Kidney epithelial cell (primary cell): ENCODE measurements at places on chromosomes 7 and 10. TPM values are rescaled to one million over a fixed set of nuclear protein-coding genes. Genes with fewer than 3 reads are reported as not detected.
A peak's percentile ranks its signal among the peaks of the same experiment; 100 is the strongest.

GRCh38 chr10:52077814-52078213, 236.3 kb upstream of the DKK1 start:
- no peak for DNase-seq

DNA sequence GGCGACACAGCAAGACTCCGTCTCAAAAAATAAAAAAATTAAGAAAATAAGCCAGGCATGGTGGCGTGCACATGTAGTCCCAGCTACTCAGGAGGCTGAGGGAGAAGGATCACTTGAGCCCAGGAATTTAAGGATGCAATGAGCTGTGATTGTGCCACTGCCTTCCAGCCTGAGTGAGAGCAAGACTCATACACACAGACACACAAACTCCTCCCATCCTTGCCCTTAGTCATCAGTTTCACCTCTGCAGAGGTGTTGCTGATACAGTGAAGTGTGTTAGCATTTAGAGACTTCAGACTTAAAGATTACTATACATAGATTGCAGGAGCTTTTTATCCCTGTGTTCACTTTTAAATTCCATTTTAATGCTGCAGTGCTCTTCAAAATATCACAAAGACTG, 5.5 kb upstream of the H2AZ2 start:
- DNase-seq = no peak

DNA sequence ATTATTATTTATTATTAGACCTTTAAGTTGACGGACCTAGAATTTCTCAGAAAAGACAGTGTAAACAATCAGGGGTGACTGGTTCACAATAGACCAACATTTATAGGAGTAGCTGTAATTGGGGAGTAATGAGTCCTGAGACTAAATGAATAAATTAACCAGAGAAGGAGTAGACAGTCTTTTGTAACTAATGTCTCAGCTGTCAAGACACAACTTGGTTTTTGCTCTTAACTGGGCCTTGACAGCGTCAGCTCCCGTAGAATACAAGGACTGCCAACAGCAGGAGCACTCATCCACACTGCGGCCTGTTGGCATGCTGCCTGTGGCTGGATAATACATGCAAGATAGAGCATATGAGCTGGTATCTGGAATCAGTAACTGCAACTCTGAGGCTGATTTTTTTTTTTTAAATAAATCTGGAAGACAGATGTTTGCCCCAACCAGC, 123.9 kb downstream of the CACNA2D1 start:
- DNase-seq = peak; percentile 26

GRCh38 chr10:105707603-105708002, 1066.5 kb downstream of the SORCS3 start:
- no peak for DNase-seq

DNA sequence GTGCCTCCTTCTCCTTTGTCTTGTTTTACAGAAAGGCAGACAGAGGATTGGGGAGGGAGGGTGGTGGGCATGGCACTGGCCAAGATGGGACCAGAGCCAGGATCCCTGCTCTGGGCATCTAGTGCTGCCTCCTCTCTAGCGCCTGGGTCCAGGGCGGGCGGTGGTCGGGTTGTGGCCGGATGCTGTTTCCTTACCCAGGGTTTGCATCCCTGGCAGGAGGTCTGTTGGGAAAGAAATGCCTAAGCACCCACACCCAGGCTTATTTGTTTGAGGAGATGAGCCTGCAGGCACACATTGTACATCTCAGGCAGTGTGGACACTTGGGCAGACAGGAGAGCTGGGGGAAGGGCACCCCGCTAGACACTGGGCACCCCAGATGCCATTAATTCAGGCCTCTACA, 102.3 kb upstream of the PCBD1 start:
- DNase-seq = no peak

DNA sequence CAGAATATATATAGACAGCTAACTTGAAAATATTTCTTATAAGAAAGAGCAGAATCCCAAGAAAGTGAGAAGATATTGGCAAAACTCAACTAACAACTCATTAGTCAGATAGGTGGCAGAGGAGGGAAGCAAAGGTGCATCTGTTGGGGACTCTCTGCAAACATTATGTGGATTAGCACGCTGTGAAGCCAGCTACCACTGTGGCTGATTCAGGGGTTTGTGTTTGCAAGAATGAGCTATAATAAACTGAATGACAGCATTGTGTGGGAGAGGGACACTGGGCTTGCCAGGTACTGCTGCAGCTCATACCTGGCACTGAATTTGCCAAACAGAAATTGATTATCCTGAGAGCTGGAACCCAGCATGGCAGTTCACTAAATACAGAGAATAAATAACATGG, 170.3 kb upstream of the MINDY3 start:
- DNase-seq = no peak

DNA sequence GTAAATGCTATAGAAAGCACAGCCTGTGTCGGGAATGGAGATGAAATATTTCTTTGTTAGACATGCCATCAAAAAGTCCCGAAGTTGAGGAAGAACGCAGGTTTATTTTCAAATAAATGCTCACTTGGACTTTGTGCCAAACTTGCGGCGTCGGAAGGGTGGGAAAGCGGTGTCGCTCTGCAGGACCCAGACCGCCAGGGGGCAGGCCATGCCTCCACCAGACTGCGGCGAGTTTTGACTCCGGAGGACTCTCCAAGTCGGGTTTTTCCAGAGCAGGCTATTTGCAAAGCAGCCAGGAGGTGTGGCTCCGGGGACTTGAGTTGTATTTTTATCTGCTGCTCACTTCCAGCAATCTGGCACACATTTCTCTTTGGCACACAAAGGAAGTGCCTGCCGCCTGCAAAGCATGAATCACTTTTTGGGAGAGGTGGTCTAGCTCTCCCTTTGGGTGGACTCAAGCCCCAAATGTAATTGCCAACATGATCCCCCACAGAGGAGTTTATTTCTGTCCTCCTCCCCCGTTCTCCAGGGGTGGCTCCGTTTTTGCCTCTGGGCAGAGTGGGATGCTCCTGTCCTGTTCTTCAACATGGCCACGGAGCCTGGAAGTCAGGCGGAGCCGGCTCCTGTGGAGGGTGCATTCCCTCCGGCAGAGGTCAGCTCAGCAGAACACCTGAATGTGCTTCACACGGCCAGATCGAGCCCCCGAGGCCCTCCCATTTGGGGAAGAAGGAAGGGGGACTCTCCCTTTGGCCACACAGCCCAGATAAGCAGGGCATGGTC, 82.3 kb upstream of the GPR26 start:
- DNase-seq = no peak

DNA sequence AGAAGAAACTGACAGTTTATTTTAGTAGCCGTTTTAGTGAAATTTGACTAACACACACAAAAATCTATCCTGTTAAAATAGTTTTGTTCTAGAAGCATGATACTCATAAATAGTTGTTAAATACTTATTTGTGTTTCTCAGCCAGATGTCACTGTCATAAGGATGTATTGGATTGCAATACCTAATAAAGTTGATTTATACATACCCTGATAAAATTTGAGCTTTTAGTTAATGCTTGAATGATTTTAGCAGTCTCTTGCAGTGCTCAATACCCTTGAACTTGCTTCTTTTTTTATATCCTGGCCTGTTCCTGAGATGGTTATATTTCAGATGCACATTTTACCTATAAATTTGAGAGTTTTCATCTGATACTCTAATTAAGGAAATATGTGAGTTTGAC, 10.1 kb downstream of the ING3 start:
- DNase-seq = no peak

- DNase-seq = no peak
These were observed 82.7 kb downstream of the CUX1 start for GRCh38 chr7:101900103-101900502.

DNA sequence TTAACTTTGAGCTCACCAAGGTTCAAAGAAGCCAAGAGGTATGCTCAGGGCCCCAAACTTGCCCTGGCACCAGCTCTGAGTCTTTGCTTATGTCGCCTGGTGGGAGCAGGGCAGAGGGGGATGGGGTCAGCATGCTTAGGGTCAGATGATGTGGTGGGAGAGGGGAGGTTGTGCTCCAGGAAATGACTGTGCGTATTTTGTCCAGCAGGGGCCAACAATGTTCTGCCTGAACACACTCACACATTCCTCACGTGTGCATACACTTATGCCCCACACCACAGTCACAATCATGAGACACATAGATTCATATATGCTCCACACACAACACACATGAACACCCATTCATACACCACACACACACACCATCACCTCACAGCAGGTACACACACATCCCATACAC, 4.4 kb upstream of the RAMP3 start:
- DNase-seq = no peak

DNA sequence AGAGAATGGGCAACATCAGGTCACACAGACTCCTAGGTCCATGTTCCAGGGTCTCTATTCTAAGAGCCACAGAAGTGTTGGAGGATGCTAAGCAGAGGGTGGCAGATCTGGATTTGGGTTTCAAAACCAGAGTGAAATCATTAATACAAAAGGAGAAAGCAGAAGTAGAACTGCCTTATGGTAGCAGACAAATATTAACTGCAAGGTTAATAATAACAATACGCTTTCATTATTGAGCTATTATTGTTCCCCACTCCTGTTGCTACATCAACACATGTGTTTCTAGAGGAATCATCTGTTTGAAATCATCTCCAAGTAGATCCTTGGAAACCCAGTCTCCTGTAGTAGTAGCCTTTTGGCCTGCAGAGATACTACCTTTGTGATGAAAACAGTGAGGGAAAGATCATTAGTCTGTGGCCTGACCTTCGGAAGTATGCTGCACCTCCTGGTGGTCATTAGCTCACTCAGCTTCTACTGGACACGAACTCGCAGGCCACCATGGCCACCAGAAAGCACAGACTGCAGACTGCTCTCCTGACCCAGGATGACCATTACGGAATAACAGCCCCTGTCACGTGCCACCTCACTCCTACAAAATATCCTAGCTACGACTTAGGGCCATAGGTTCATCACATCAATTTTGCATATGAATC, 84.6 kb downstream of the XPNPEP1 start:
- no peak for DNase-seq

GRCh38 chr10:17109475-17110207, 20.0 kb downstream of the CUBN start:
- no peak for DNase-seq

DNA sequence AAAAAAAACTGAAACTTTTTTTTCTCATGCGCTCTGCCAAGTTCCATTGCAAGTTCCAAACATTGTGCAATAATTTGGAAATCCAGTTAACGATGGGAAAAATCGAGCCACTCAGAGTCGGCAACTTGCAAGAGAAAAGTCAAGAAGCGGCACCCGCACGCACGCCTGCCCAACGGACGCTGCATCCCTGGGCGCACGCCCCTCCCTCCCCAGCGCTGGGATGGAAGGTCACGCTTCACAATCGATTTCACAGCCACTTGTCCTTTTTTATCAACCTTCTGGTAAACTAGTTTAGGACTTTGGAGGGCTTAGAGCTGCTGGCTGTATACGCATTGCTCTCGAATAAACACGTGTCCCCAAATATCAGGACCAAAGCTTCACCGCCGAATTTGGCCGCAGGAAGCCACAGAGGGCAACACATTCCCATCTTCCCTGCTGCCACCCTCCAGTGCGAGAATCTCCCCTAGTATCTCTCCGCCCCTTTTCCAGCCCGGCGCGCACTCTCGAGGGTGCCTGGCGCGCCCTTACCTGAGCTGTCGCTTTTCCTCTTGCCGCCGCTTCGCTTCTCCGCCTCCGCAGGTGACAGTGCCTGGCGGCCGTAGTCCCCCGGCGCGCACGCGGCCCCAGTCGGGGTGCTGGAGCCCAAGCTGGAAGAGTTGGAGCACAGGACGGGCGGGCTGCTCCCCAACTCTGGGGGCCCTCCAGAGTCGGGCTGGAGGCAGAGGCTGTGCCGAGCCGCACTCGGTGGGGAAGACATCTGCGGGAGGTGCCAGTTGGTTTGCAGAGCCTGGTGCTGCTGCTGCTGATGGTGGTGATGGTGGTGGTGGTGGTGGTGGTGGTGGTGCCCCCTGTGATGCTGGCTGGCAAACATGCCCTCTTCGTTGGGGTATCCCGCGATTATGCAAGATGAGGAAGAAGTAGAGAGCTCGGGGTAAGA, 857 bp downstream of the MEOX2 start:
- no peak for DNase-seq

DNA sequence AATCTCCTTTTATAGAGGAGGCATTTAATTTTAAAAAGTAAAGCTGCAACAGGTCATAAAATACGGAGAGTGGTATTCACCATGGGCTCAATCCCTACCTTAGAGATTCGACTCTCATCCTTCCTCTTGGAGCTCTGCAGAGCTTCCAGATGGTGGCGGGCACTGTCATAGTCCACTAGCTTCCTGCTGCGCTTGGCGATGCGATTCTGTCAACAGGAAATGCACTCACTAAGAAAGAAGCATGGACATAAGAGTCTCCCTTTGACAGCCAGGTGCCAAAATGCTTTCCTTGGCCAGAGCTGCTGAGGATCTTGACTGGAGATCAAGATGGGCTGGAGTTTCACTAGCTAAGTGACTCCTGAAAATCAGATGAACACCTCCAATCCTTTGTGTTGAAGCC, 154.4 kb downstream of the AMPH start:
- no peak for DNase-seq

DNA sequence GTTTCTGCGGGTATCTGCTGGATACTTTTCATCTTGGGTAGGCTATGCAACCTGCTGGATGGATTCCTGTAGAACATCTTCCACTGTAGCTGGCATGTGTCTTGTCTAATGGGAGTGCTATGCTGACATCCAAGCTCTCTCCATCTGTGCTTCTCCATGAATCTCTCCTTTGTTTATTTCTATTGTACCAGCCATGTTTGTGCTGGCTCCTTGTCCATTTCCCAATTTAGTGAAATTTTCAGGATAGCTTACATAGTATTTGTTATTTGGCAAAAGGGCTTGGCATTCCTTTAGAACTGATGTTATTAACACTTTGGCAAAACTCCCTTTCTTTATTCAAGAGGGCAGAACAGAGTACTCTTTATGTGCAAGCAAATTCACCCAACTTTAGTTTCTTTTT, 198.0 kb downstream of the CSTF2T start:
- DNase-seq = no peak

DNA sequence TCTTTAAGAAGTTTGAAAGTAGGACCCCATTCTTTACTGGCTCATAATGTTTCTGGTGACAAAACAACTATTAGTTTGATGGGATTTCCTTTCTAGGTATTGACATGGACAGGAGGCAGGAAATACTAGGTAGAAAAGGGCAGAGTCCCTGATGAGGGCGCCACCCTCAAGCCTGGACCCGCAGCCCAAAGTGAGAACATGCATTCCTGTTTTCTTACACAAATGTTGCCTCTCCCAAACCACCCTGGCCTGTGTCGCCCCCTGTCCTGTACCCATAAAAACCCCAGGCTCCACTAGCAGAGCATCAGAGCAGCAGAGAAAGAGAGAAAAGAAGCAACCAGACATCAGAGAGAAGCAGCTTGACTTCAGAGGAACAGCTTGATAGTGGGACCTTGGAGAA, 1055.2 kb upstream of the POT1 start:
- no peak for DNase-seq

GRCh38 chr10:47349516-47349915, 1.4 kb downstream of the RBP3 start:
- DNase-seq = no peak

- no peak for DNase-seq
These were observed 3.7 kb downstream of the NOD1 start for GRCh38 chr7:30474893-30475292.

GRCh38 chr7:103915680-103916357, 73.6 kb downstream of the RELN start:
- peak; percentile 21 for DNase-seq

- no peak for DNase-seq
These were observed 4.3 kb downstream of the CDH23 start for GRCh38 chr10:71401056-71401455.

- DNase-seq = no peak
These were observed 312.4 kb downstream of the CALN1 start for GRCh38 chr7:72099784-72100183.

CYP3A4 gene
- total RNA-seq = not detected in 2 replicates

HKDC1 gene
- 125 and 126 TPM in 2 replicates for total RNA-seq

DRGX gene
- not detected in 2 replicates for total RNA-seq

SORCS3 gene
- 0.96 and 1.2 TPM in 2 replicates for total RNA-seq

GTF2IRD2 gene
- 6.5 and 16.2 TPM in 2 replicates for total RNA-seq

FZD1 gene
- total RNA-seq = 8.6 and 10.1 TPM in 2 replicates

EFCAB10 gene
- total RNA-seq = 2.1 and 2.5 TPM in 2 replicates
